ENCODE measurements at places on chromosomes 1 and 21.

- DNase-seq = no peak
Observed at GRCh38 chr21:42608446-42608845, 45.0 kb upstream of the PDE9A start.

GRCh38 chr1:25896266-25896665, 10.0 kb downstream of the STMN1 start:
- no peak for DNase-seq

DNA sequence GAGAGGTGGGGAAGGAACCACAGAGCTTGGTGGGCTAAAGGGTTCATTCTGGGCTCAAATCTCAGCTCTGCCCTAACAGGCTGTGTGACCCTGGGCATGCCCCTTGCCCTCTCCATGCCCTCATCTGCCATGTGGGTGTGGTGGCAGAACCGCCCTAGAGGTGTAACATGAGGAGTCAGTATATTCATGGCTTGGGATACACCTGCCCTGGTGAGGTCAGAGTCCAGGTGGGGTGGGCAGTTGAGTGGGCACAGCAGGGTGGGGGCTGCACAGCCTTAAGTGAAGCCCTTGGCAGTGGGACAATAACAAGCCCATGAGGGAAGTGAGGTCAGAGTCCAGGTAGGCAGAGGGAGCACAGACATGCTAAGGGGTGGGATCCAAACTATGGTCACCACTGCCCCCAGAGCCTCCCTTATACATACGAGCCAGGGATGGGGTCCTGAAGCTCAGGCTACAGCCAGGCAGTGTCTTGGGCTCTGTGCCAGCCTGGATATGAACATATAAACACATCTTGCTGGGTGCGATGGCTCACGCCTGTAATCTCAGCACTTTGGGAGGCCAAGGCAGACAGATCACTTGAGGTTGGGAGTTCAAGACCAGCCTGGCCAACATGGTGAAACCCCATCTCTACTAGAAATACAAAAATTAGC, 59.0 kb upstream of the EFHD2 start:
- DNase-seq = no peak

- no peak for DNase-seq
Observed at GRCh38 chr1:178684111-178684510, 40.9 kb upstream of the RALGPS2 start.

GRCh38 chr1:21640653-21641052, 28.5 kb downstream of the RAP1GAP start:
- DNase-seq = no peak

Measured in stimulated activated CD8-positive, alpha-beta memory T cell treated with anti-CD3 and anti-CD28 coated beads, Interleukin-2, amount 100 ng/mL, for 48 hours (primary cell).